ENCODE measurements at places on chromosomes 5 and 9. TPM values are rescaled to one million over a fixed set of nuclear protein-coding genes. Genes with fewer than 3 reads are reported as not detected.

The ARHGEF37 gene
- 17.0 TPM for total RNA-seq

The PCDHGA2 gene
- total RNA-seq: 0.04 TPM

The NRARP gene
- 1.4 TPM for total RNA-seq

The SLC4A9 gene
- total RNA-seq: not detected

The ERAP2 gene
- 33.7 TPM for total RNA-seq

The EGR1 gene
- 1.7 TPM for total RNA-seq

The RNF180 gene
- total RNA-seq: 0.29 TPM
